ENCODE measurements at places on chromosomes 12 and 14.

- no peak for DNase-seq
Measured at GRCh38 chr12:112275207-112275606, 107.0 kb downstream of the HECTD4 start.

DNA sequence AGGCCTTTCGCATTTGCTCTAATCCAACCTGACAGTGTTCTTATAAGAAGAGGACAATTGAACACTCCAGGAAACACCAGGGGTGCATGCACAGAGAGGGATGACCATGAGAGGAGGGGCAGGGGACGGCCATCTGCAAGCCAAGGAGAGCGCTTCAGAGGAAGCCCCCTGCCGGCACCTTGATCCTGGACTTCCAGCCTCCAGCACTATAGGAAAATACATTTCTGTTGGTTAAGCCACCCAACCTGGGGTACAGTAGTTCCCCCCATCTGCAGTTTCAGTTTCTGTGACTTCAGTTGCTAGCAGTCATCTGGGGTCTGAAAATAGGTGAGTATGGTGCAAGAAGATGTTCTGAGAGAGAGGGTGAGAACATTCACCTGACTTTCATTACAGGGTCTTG is 64.7 kb downstream of the CLMN start:
- DNase-seq = no peak

- no peak for DNase-seq
Measured at GRCh38 chr12:119505001-119505400, 88.6 kb upstream of the TMEM233 start.

GRCh38 chr12:65668981-65669695 is 155.1 kb upstream of the HMGA2 start:
- DNase-seq = no peak

DNA sequence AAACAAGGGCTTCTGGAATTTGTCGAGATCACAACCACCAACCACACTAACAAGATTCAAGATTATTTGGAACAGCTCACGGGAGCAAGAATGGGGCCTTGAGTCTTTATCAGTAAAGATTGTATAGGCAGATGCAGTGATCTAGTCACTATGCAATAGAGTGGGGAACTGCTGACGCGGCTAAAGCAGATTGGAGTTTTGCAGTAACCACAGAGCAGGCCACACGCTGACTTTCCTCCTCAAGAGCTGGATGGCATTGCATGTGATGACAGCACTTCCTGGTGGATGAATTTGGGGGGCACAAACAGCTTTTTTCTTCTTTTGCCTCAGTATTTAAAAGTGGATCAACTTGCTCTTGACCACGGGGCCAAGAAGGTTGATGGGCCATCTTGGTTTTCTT is 46.0 kb downstream of the KCNK13 start:
- DNase-seq = no peak

DNA sequence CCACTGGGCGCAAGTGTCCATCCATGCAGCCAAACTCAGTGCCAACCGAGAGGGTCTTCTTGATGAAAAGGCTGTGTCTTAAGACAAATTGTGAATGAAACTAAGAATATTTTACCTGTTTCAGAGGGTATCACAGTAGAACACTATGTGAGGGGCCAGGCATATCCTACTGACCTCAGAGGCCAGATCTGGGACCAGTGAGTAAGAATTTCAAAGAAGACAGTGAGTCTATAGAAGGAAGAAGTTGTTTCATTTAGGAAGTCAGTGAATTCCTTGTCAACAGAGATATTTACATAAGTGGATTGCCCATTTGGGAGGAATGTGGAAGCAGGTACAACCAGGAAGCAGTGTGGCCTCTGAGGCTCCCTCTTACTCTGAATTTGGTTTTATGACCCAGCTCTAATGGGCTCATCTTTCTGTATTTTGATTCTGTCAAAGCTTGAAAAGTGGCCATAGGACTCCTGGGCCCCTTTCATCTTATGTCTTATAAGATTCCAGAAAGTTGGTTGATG is 137.4 kb downstream of the ZNF664 start:
- no peak for DNase-seq

GRCh38 chr14:61934385-61934784 is 172.2 kb downstream of the SNAPC1 start:
- DNase-seq = no peak

DNA sequence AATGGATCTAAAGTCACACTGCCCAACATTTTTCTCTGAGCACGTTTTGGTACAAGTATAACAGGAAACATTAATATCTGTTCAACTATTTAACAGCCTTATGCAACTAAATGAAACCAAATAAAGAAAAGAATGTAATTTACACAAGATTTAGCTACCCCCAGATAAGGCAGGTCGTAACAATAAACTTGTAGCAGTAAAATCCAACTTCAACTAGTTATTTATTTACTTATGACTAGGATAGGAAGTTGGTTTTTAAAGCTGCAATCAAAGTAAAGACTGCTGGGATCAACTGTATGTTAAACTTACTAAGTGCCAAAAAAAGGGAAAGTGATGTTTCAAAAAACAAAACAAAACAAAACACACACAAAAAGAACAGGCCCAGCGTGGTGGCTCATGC is 30.9 kb downstream of the FERMT2 start:
- DNase-seq = no peak

DNA sequence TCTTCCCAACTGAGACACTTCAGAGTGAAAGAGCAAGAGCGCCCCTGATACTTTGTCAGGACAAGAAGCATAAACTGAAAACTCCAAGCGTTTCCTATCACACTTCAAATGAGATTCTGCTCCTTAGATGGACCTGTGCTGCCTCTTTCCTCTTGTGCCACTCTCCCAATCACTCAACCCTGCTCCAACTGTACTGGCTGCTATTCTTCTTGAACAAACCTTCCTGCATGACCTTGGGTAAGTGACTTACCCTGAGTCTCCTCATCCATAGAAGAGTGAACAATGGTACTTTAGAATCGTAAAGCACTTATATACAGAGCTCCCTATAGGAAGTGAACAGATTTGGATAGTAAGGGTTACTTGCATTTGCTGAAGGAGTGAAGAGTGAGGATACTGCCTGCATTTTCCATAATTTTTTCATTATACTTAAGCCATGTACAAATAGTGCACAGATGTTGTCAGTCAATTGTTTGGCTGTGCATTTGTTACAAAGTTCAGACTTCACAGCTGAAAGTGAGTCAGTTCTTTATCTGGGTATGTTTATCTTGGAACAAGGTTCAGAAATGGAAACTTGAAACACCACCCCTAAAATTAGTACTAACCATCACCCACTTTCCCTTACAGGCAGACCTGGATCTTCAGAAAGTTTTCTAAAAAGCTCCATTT is 10.8 kb downstream of the MTERF2 start:
- no peak for DNase-seq

- DNase-seq = no peak
Measured at GRCh38 chr12:130186651-130187268, 24.5 kb downstream of the FZD10 start.

DNA sequence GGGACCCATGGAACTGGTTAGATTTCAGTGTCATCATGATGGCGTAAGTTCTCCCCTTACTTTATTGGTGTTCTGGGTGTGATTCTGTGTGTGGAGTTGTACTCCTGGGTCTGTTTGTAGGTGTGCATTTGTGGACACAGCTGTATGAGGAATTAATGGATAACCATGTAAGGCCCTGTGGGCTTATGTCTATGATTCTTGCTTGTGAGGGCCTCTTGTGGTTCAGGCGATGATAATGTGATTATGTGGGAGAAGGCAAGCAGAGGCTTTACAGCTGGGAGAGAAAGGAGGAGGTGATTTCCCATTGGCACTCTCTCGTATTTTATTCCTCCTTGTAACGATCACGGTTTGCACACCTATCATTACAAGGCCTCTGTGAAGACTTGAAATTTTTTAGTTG is 96.1 kb downstream of the SCN8A start:
- no peak for DNase-seq

DNA sequence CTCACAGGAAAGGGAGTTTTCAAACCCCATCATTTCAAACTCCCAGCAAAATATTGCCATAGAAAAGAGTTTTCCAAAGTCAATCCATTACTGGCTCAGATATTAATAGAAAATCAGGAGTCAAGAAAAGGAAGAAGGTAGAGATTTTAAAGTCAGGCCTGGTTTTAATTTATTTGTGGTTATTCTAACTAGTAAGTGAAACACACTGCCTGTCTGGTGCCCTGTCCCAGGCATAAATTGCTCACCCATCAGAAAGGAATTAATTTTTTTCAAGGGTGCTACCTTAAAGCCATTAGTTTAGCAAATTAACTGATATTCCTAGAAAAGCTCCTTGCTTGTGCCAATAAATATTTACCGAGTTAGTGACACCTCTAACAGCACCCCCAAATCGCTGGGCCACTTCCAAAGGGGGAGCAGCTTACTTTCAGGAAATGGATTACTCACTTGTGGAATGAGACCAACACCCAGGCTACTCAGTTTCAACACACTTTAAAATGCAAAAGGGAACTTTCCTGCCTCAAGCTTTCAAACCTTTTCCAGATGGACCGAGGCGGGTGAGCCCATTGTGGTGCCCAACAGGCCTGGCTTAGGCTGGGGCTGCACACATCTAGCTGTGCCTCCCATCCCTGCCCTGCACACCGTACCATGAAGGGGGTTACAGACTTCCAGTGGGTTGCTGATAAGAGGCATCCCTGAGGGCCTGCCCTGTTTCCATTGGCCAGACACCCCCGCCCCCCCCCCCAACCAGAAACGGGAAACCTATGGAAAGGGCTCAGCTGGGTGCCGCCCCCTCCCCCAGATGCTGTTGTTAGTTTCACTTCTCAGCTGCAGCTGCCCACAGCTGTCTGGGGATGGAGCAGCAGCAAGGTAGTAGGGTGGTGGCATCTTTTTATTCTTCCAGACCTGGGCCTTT is 117.2 kb downstream of the SAMD4A start:
- DNase-seq = no peak

DNA sequence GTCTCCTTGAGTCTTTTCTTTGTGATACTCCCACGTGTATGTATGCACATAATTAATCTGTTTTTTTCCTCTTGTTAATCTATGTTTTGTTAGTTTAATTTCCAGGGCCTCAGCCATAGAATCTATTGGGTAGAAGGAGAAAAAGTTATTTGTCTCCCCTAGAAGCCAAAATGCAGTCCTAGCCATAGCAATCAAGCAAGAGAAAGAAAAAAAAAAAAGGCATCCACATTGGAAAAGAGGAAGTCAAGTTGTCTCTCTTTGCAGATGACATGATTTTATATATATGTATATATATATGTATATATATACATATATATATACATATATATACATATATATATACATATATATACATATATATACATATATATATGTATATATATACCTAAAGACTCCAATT is 25.4 kb upstream of the ETV6 start:
- no peak for DNase-seq

GRCh38 chr12:133234971-133235370 is 706 bp downstream of the ANHX start:
- no peak for DNase-seq

GRCh38 chr12:70890895-70891832 is 29.4 kb downstream of the PTPRR start:
- no peak for DNase-seq

DNA sequence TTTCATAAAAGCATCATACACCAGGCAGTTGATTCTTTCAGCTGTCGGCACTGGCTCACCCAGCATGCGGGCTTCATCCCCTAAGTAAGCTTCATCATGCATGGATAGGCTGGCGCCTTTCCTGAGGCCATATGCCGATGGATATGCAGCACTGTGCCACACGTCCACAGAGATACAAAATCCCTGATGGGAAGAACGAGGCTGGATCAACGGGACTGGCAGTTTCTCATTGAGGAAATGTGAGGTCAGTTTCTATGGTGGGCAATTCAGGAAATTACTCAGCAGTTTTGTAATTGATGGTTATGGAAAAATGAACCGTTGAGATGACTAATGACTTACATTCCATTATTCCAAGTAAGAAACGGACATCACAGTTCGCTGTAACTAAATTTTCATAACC is 453.8 kb downstream of the TMEM121 start:
- DNase-seq = no peak

DNA sequence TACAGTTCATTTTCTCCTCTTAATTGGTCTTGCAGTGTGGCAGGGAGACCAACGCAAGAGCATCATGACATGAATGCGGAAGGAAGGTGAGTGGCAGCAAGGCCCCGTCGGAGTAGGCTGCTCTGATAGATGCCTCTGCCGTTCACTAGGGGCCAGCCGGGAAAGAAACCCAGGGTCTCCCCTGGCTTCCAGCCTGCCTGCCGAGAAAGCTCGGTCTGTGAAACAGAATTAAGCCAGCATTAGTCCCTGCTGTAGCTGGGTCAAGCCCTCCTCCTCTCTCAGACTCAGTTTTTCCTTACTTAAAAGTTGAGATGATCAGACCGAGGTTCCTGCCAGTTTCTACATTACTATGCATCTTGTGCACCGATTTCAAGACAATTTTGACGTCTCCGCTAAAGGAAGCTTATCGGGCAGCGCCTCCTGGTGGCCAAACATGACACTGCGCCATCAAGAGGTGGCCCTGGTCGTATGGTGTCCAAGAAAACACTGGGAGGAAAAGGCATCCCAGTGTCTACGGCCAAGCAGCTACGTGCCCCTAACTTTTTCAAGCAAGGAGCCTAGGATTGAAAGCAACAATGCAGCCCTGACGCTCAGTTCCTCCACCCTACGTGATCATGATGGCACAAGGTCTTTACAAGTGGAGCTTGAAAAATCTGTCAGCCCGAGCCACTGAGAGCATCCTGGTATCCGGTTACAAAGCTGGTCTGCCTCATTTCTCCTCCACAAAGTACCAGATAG is 131.6 kb downstream of the KSR2 start:
- peak; percentile 78 for DNase-seq

DNA sequence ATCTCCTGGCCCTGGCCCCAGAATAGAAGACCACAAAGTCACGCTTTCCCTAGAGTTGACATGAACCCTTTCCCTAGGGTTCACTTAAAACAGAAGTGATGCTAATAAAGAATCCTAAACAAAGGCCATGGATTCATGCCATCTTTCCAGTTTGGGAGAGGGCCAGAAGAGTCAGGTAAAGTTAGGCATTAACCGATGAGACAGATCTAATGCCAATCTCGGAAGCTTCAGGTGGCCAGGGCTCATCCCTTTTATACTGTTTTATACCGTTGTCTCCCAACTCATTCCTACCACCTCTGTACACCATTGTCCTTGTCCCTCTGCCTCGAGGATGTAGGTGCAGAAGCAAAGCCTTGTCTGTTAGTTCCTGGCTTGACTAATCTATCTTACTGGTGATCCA is 22.8 kb upstream of the ACTR10 start:
- no peak for DNase-seq

GRCh38 chr12:116381744-116382685 is 104.5 kb upstream of the MED13L start:
- DNase-seq = no peak

GRCh38 chr12:110543252-110543959 is 39.7 kb downstream of the PPTC7 start:
- DNase-seq = no peak

DNA sequence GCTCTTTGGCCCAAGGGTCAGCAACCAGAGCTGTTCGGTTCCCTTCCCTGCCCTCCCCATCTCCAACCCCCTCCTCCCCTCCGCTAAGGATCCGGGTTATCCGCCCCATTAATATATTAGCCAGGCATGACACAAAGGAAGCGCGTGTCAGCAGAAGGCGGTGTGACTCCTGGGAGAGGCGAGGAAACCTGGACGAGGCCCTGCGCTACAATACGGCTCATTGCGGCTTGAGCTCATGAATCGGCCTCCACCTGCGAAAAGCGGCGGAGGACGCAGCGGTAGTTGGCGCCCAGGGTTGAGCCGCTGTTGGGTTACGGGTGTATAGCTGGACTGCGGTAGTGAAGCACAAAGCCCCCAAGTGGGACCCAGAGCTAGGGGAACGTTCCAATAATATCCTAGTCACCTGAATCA is 9.9 kb downstream of the FOXA1 start:
- DNase-seq = no peak
